ENCODE measurements at places on chromosomes 11 and 22.

GRCh38 chr11:110766316-110766715 lies 54.1 kb upstream of the ARHGAP20 start:
- no peak for DNase-seq

- DNase-seq: no peak
These were observed 165.4 kb downstream of the AASDHPPT start for GRCh38 chr11:106242718-106243415.

DNA sequence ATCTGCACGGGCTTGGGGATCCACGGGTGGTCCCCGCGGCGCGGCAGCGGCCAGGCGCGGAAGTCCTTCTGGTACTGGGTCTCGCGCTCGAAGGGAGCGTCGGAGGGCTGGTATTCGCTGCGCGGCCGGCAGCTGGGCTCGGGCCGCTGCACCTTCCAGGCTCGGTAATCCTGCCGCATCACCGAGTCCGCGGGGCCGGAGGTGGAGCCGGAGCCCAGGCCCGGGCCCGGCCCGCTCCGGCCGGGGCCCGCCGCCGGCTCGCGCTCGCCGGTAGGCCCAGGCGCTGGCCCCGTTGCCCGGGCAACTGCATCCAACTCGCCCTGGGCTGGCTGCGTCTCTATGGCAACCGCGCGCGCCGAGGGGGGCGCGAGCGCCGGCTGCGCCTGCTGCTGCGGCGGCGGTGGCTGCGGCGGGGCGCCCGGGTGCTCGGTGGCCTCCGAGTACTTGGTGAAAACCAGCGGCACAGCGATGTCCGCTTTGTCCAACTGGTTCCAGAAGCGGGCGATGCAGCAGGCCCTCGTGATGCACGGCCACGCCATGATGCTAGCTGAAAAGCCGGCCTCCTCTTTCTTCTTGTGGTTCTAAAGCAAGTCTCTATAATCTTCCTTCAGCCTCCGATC lies 897 bp downstream of the MAP6 start:
- peak; percentile 40 for DNase-seq

DNA sequence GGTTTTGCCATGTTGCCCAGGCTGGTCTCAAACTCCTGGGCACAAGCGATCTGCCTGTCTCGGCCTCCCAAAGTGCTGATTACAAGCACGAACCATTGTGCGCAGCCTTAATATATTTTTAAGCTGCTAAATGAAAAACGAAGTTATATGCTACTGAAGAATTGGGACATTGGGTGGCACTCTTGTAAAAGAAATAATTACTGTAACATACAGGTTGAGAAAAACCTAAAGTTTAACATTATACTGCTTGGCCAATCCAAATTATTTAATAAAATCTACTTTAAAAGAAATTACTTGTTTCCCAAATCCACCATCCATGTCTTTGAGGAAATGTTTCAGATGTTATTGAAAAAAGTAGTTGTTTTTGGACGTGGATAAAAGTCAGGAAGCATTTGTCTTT lies 37.9 kb upstream of the ARHGAP32 start:
- no peak for DNase-seq

DNA sequence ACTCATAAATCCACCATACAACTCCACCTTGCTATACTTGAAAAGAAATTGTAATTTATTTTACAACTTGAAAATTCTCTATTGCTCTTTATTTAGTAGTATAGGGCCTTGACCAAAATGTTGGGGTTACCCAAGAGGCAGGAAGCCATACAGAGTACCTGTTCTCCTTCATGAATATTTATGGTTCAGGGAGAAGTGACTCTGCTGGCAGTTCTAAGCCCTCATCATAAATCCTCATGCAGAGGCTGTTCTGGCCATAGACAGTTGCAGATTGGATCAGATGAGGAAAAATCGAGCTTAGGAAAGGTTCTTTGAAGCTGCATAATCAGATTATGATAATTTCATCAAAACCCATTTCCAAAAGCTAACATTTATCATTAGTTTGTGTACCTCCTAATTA lies 449.4 kb upstream of the TENM4 start:
- no peak for DNase-seq

Data from activated naive CD8-positive, alpha-beta T cell treated with anti-CD3 and anti-CD28 coated beads, Interleukin-2, amount 50 U/mL, for 24 hours (primary cell).